ENCODE measurements at places on chromosomes 11 and 22.

DNA sequence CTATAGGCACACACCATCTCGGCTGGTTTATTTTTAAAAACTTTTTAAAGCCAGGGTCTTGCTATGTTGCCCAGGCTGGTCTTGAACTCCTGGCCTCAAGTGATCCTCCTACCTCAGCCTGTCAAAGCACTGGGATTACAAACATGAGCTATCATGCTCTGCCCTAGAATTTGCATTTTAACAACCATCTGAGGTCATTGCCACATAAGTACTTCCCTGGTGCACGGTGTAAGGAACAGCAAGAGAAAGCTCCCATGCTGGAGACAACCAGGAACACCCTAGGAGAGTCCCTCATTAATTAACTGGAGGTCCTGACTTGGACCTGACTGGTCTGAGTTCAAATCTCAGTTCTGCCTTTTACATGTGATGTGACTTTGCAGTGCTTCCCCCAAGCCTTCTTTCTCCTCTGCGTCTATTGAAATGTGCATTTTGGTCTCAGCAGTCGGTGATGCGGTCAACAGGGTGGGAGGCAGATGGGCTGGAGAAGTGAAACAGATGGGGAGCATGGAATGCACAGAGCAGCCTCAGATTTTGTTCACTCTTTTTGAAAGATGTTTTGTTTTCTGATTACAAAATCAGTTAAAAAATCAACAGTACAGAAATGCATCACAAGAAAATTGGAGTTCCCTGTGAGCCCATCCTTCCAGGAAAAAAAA, 146.5 kb downstream of the MYO18B start:
- no peak for DNase-seq

- no peak for DNase-seq
Measured at GRCh38 chr11:57972013-57972367, 51.7 kb upstream of the OR9Q1 start.

GRCh38 chr11:86228269-86229038, 16.1 kb upstream of the EED start:
- no peak for DNase-seq

- DNase-seq, result no peak
Measured at GRCh38 chr11:75184757-75185425, 34.0 kb downstream of the SLCO2B1 start.

GRCh38 chr22:36413022-36413775, 25.4 kb upstream of the MYH9 start:
- DNase-seq, result no peak

DNA sequence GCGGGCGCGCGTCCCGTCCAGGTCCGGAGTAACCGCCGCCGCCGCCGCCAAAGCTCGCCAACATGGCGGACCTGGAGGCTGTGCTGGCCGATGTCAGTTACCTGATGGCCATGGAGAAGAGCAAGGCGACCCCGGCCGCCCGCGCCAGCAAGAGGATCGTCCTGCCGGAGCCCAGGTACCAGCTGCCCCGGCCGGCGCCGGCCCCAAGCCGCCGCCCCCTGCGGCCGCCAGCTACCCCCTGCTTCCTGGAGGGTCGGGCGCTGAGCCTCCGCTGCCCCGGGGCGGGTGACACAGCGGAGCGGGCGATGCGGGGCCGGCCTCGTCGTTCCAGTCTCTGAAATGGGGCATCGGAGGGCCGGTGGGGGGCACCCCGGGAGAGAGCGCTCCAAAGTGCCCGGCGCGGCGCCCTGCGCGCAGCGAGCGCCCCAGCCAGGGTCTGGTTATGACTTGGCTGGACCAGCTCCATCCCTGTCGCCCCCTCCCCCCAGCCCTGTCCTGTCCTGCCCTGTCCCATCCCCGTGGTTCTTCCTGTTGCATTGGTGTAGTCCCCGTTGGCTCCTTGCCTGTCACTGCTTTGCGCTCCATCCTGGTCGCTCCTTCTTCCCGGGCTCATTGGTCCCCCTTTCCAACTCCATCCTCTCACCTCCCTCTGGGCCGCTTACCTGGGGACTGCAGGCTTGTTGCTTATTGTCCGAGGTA, 653 bp downstream of the GRK3 start:
- DNase-seq, result no peak

- no peak for DNase-seq
Measured at GRCh38 chr11:47268448-47269001, 1.4 kb upstream of the MADD start.
